Activated CD8-positive, alpha-beta memory T cell treated with anti-CD3 and anti-CD28 coated beads, Interleukin-2, amount 50 U/mL, for 4 hours (primary cell): ENCODE measurements at places on chromosomes 1 and 21.

- peak; percentile 53 for DNase-seq
Measured at GRCh38 chr1:30929135-30929889, 20.8 kb upstream of the SDC3 start.

- no peak for DNase-seq
Measured at GRCh38 chr1:93516164-93516563, 68.2 kb downstream of the FNBP1L start.

DNA sequence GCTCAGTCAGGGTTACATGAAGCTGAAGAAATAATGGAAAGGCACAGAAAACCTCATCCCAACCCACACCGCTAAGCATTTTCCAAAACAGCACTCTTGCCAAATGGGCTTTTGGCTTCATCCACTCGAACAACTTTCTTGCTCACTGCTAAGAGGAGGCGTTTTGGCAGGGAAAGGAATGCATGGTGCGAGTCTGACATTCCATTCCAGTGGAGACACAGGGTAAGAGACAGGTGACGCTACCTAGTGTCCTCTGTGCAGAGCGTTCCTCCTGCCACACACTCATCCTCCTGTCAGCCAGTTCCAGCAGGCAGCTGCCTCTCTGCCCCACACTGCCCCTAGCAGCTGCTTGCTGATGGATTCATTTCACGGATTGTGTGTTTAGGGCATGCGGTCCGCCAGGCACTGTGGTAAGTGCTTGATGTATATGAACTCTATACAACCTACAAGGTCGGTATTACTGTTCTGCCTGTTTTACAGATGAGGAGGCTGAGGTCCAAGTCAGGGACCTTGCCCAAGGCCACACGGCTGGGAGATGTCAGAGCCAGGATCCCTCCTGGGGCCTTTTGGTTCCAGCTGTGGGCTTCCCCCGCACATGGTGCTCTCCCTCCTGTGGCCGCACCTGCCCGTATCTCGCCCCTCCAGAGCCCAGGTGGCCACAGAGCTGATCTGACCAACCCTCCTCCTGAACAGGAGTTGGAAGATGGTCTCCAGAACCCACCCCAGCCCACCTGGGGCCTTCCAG is 25.7 kb upstream of the BACE2 start:
- DNase-seq = no peak

DNA sequence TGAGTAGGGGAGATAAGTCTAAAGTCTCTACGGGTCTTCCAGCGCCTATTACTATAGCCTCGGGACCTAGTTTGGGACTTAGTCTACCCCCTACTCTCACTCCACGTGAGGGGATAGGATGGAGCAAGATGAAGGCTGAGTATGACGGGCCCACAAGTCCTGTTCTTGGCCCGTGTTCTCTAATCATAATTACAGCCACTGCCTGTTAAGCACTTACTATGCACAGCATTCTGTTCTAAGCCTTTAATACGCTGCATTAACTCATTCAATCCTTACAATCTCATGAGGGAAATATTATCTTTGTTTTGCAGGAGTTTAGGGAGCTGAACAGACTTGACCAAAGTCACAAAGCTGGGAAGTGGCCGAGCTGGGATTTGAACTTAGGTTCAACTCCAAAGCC is 23.9 kb upstream of the EPB41 start:
- DNase-seq = no peak

DNA sequence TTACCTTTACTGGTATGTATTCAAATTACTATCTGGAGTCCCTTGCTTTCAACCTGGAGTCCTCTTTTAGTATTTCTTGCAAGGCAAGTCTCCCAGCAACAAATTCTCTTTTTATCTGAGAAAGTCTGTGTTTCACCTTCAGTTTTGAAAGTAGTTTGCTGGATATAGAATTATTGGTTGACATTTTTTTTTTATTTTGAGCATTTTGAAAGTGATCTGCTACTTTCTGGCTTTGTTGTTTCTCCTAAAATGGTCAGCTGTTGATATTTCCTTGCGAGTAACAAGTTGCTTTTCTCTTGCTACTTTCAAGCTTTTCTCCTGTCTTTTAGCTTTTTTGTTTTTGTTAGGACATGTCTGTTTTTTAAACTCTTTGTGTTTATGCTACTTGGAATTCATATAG is 126.1 kb downstream of the TRIM33 start:
- DNase-seq = no peak

DNA sequence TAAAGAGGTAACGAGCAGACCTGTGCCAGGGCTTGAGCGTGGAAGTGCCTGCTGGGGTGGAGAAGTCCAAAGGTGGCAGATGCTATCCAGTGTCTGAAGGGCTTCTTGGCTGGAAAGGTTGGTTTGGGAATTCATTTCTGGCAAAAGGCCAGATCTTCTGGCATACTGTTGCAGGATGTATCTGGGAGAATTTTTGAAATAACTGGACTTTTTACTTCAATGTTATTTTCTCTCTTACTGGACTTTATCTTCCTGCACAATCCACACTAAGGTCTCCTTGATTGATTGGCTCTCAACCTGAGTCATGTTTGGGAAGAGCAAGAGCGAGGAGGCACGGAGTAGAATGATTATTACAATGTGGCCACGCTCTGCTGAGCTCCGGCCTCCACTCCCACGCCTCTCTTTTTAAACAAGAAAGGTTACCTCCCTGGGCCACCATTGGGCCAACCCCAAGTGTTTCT is 278.4 kb downstream of the TM2D1 start:
- DNase-seq = no peak

- DNase-seq = no peak
Measured at GRCh38 chr1:17674726-17675500, 80.2 kb upstream of the ACTL8 start.

- DNase-seq = no peak
Measured at GRCh38 chr1:236401698-236402097, 7.6 kb downstream of the EDARADD start.

DNA sequence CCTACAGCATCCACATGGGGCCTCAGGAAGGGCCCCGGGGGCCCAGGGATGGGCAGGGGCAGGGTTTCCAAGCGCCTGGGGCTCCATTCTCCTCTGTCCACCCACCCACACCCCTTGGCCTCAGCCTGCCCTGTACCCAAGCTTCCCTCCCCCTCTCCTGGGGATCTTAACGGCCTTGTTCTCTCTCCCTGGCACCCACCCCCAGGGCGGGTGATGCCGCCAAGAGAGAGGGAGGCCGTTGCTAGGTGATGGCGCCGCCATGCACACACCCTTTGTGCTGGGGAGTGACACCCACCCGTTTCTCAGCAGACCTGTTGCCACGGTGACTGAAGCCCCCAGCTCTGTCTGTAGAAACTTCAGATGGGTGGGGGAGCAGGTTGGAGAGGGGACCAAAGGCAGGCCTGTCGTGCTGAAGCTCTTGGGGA is 7.6 kb downstream of the GPR37L1 start:
- DNase-seq = no peak

GRCh38 chr1:35640380-35641232 is 720 bp downstream of the PSMB2 start:
- no peak for DNase-seq

DNA sequence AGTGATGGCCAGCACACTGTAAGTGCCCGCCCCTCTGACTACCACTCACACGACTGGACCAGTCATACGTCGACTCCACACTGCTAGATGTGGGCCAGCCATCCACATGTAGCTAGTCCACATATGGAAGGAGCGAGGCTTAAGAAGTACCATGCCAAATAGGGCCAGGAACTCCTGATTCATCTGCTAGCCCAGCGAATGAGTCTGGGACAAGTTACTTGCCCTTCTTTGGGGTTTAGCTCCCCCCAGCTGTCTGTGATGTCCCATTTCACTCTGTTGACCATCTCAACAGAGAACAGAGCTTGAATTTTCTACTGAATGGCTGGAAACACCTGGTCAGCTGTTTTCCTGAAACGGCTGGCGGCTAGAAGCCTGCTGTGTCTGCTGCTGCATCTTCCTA is 5.8 kb downstream of the CSRP1 start:
- no peak for DNase-seq
